HS-27A (cell line): ENCODE measurements at places on chromosomes 7 and 10.

GRCh38 chr7:1054438-1054837, 10.1 kb downstream of the GPR146 start:
- DNase-seq, result no peak

DNA sequence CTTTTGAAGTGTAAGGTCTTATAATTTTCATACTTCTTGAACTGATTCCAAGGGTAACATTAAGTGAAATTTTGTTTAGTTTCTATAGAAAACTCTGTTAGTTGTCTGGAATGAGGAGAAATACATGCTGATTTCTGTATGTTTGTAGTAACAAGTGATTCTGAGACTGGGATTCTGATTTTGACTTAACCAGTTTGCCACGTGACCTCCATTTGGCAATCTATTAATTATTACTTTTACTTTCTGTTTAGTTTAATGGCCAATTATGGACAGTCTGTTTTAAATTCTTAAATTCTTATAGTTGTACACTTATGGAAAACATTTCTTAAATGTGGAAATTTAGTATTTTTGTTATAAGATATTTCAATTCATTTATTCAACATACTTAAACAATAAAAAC, 163.1 kb downstream of the ADK start:
- DNase-seq, result no peak

- no peak for DNase-seq
Measured at GRCh38 chr10:33190406-33190805, 144.1 kb downstream of the NRP1 start.

DNA sequence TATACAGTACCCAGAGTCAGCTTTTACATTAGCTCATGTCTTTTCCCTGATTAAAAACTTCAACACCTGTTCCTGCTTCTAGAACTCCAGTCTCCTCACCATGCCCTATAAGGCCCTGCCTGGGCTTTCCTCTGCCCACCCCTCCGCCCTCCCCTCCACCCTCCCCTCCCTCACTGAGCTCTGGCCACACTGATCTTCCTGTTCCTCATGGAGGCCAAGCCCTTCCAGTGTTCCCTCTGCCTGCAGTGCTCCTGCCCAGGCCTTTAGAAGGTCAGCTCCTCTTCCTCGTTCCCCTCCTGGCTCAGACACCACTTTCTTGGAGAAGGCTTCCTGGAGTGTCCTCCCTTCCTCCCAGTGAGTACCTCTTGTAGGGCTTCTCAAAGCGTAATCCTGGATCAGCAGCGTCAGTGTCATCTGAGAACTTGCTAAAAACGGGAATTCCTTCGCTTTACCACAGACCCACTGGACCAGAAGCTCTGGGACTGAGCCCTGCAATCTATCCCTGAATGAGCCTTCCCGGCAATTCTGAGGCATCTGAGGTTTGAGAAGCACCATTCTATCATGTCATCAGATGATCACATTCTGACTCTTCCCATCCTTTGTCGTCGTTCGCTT, 3.7 kb downstream of the PDZD7 start:
- no peak for DNase-seq

- DNase-seq, result no peak
Measured at GRCh38 chr10:85152496-85152895, 824.1 kb downstream of the CCSER2 start.
